ENCODE measurements at places on chromosomes 6 and 20.
A peak's percentile ranks its signal among the peaks of the same experiment; 100 is the strongest.

DNA sequence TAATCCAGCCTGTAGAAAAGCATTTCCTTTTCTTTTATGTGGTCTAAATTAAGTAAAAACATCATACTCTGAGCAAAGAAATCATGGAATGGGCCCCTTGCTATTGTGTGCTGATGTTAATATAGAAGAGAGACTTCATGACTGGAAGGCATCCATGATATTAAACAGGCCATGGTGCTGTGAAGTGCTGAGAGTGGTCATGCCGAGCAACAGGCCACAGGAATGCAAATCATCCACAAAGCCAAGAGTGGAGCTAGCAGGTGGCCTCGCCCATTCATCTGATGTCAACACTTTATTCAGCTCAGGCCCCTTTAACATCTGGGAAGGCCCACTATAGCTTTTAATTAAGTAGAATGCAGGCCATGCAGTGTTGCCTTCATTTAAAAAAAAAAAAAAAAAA lies 115.2 kb upstream of the HMGCLL1 start:
- peak; percentile 62 for DNase-seq

DNA sequence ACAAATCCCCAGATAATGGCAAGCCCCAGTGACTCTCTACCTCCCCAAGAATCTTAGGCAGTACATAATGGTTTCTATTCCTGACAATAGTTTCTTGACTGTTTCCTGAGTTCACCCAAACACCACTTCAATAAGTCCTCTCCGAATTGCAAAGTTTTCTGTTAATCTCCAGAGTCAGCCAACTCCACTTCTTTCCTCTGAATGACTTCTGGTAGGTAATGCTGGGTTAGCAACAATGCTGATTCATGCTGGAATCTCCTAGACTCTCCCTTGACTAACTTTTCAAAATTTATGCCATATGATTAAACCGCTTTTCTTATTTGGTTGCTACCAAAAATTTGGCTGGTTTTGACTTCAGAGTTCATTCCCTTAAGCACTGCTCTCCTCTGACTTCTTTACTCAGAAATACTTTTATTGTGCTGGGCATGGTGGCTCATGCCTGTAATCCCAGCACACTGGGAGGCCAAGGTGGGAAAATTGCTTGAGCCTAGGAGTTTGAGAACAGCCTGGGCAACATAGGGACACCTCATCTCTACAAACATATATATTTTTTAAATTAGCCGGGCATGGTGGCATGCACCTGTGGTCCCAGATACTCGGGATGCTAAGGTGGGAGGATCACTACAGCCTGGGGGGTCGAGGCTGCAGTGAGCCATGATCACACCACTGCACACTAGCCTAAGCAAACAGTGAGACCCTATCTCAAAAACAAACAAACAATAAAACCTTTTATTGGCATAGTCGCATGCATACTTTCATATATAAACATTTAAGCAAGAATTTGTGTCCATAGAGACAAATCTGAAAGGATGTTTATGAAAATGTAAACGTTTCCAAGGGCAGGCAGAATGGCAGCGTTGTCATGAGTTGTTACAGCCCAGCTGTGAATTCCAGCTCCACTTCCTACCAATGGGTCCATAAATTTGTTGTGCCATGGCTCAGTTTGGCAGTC lies 249.3 kb upstream of the PLN start:
- DNase-seq = no peak

GRCh38 chr20:50892394-50892793 lies 38.8 kb downstream of the ADNP start:
- DNase-seq = no peak

- no peak for DNase-seq
Measured at GRCh38 chr6:109059153-109059552, 35.5 kb downstream of the SESN1 start.

DNA sequence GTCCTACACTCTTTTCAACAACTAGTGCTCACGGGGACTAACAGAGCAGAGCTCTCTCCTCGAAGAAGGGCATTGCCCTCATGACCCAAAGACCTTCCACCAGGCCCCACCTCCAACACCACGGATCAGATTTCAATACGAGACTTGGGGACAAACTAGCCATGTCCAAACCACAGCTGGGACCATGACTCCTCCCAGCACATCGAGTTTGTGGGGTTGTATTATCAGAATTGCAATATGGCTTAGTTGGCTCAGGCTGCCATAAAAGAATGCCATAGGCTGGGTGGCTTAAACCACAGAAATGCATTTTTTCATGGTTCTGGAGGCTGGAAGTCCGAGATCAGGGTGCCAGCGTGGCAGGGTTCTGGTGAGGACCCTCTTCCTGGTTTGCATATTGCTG lies 189.7 kb upstream of the PMEPA1 start:
- DNase-seq = no peak

GRCh38 chr6:80338201-80338836 lies 231.8 kb downstream of the BCKDHB start:
- DNase-seq = peak; percentile 15

DNA sequence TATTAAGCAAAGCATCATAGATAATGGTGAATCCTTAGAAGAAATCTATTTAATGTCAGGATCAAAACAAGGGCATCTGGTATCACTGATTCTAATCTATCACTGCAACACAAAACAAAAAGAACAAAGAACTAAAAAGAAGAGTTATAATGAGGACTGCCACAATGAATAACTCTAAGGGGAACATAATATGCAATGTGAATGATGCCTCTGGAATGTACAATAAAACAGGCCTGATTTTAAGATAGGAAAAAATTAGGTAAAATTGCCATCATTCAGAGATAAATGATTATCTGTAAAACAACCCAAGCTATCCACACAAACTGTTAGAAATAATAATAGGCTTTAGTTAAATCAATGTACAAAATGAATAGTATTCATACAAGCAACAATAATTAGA lies 936.7 kb upstream of the CITED2 start:
- no peak for DNase-seq

- no peak for DNase-seq
Measured at GRCh38 chr20:59802018-59802417, 131.4 kb downstream of the SYCP2 start.

DNA sequence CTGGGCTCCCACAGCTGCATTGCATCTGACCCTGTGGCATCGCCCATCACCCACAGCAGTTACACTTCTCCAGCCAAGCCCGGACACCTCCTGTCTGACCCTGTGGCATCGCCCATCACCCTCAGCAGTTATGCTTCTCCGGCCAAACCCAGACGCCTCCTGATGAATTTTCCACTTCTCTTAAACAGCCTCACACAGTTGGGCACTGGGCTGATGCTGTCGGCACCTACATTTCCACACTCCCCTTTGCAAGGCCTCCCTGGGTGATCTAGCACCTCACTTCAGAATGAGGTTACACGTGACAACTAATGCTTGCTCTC lies 175.2 kb upstream of the ARID1B start:
- no peak for DNase-seq

- DNase-seq = no peak
Measured at GRCh38 chr20:9627219-9627618, 112.8 kb downstream of the LAMP5 start.

- no peak for DNase-seq
Measured at GRCh38 chr20:6866741-6867140, 99.3 kb downstream of the BMP2 start.

DNA sequence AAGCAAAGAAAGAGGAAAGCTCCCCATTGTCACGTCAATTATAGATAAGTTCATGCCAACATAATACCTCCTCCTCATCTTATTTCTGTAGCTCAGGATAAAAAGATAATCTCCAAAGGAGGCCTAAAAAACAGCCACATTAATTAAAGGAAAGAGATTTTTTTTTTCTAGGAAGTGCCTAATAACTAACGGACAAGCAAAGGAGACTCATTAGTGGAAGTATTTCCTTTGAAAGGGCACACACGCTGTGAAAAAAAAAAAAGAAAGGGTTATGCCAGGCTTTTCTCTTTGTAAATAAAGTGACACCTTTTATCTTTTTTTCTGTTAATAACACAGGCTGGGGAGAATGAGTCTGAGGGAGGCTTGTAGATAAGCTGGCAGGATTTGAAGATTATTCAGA lies 55.7 kb downstream of the PCSK2 start:
- DNase-seq = no peak

GRCh38 chr20:1087311-1087905 lies 31.0 kb upstream of the PSMF1 start:
- DNase-seq = no peak

GRCh38 chr20:4987130-4987529 lies 14.2 kb downstream of the SLC23A2 start:
- no peak for DNase-seq

DNA sequence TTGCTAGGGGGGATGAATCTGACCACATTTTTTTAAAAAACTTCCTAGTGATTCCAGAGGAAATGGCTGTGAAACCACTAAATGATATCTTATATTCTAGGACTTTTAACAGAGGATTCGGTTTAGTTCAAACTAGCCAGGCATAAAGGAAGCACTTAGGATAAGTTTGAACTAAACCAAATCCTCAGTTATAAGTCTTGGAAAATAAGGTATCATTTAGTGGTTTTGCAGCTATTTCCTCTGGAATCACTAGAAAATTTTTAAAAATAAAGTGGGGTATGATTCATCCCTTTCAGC lies 327.9 kb upstream of the QKI start:
- no peak for DNase-seq

DNA sequence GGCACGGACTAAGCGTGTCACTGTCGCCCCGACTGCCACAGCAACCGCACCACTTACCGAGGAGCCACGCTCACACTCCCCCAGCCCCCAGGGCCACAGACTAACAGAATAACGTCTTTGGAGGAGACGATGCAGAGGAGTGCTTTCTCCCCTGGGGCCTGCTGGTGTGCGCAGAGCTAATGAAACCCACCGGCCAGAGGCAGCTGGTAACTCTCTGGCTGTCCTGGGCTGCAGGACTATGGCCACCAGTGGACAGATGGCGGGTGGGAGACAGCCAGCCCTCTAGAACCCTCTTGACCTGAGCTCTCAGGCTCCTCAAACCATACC lies 228.0 kb downstream of the DLL1 start:
- DNase-seq = no peak

DNA sequence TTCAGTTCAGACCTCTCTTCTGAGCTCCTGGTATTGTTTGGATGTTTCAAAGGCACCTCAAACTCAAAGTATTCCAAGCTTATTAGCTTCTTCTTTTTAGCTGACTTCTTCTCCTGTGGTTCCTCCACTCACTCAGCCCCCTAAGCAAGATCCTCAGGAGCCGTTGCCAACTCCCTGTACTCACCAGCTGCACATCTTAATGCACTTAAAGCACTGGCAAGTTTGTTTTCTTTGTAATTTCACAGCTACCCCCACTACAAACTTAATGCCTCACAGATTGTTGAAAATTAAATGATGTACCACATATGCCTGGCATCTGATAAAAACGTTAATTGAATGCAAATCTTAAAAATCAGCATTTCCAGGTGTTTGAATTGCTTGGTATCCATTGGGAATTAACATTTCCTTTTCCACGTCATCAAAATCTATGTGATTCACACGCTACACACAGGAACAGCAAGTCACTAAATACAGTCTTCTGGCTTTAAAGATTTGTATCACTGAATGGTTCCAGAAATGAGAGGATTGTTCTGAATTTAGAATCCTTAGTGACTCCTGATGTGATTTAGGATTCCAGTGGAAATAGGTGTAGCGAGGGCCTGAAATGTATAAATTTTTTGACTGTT lies 24.5 kb downstream of the CALHM6 start:
- DNase-seq = peak; percentile 20

DNA sequence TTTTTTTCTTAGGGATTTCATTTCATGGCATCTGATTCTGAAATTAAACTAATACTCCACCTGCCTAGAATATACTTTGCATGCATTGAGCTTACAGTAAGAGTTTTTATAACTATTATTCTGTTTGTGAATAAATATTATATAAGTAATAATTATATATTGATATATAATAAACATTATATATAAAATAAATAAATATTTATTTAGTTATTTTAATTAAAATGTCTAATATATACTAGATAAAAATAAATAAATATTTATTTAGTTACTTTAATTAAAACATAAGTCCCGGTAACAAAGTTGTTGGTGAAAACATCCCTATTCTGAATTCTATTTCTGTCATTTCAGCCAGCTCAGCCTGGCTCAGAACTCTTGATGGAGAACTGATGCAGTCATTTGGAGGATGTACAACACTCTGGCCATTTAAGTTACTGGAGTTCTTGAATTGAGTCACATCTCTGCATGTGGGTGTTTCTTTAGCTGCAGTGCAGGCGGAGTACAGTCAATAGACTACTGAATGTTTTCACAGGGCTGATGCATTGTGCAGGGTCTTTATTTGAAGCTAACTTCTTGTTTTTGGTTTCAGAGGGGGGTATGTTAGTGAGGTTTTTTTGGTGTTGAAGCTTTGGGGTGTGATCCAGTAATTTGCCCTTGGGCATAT lies 508.9 kb upstream of the ADGRB3 start:
- no peak for DNase-seq

GRCh38 chr20:26276554-26277210 lies 580.0 kb upstream of the ZNF337 start:
- DNase-seq = peak; percentile 34

DNA sequence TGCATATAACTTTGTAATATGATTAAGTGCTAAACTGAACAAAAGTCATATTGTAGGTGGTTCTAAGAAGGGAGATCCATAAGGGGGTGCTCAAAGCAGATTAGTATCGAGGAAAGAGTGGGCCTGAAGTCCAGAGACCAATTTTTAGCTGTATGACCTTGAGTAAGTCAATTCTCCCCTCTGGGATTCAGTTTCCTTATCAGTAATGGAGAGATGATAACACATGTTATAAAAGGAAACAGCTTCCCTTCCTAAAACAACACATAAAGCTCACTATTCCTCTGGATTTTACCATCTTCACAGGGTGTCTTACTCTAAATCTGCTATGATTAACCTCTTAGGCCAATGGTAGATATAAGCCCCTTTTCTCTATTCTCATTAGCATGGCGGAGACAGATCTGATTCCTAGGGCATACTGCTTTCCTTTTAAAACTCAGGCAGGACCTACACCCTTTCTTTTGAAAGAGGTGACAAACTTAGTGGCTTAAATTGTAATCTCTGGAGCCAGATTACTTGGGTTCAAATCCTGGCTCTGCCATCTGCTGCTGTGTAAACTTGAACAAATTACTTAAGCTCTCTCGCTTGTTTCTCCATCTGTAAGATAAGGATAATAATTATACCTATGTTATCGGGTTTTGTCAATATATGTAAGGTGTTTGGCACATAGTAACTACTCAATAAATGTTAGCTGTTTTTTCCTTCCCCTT lies 39.5 kb downstream of the ACSS2 start:
- no peak for DNase-seq

- DNase-seq = no peak
Measured at GRCh38 chr20:46182276-46183200, 64.4 kb downstream of the CD40 start.

- DNase-seq = no peak
Measured at GRCh38 chr6:37648465-37649330, 49.0 kb downstream of the MDGA1 start.

- DNase-seq = no peak
Measured at GRCh38 chr6:138219398-138219797, 1.1 kb upstream of the PBOV1 start.

DNA sequence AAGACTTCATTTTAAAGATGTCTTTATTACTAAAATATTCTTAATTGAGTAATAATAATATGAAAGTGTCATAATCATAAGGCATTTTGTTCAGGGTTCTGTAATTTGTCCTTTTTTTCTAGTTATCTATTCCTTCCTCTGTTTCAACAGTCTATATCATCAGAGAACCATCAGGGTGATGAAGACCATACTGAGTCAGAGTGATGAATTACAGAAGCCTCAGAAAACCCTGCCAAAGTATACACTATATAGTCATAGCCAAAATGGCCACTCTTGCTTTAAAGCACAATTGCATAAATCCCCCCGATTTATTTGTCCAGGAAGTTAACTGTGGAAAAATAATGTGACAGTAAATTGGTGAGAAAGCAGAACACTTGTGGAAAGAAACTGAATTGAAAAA lies 735.0 kb downstream of the EPHA7 start:
- no peak for DNase-seq

Data from SK-N-DZ (cell line).